ENCODE measurements at places on chromosomes 3 and 15. TPM values are rescaled to one million over a fixed set of nuclear protein-coding genes. Genes with fewer than 3 reads are reported as not detected.

Gene PTH1R
- 0.26 TPM for total RNA-seq

Gene GOLGA6D
- total RNA-seq, result 0.13 TPM

Gene FAM174B
- 33.4 TPM for total RNA-seq

Gene UBR1
- 38.1 TPM for total RNA-seq

Gene GOLGA8K
- 0.18 TPM for total RNA-seq

Gene ALDH1L1
- total RNA-seq, result 4.7 TPM

Gene KBTBD12
- 0.29 TPM for total RNA-seq

Gene BCL2A1
- total RNA-seq, result not detected

Gene A4GNT
- total RNA-seq, result 3.1 TPM

Gene TJP1
- 172 TPM for total RNA-seq

Data from progenitor cell of endocrine pancreas (in vitro differentiated cells).